ENCODE measurements at places on chromosomes 4 and X.

DNA sequence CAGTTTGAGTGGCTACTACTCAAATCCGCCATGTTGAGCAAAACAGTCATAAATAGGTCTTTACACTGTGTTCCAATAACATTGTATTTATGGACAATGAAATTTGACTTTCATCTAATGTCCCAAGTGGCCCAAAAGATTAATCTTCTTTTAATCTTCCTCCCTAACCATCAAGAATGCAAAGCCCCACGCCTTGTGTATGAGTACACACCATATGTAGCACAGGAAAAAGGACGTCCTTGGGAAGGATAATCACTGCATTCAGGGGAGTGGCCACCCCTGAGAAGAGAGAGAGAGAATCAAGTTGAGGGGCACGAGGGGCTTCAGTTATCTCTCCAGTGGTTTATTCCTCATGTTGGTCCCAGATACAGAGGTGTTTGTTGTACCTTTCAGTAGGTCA is 33.1 kb downstream of the RBM47 start:
- no peak for DNase-seq

DNA sequence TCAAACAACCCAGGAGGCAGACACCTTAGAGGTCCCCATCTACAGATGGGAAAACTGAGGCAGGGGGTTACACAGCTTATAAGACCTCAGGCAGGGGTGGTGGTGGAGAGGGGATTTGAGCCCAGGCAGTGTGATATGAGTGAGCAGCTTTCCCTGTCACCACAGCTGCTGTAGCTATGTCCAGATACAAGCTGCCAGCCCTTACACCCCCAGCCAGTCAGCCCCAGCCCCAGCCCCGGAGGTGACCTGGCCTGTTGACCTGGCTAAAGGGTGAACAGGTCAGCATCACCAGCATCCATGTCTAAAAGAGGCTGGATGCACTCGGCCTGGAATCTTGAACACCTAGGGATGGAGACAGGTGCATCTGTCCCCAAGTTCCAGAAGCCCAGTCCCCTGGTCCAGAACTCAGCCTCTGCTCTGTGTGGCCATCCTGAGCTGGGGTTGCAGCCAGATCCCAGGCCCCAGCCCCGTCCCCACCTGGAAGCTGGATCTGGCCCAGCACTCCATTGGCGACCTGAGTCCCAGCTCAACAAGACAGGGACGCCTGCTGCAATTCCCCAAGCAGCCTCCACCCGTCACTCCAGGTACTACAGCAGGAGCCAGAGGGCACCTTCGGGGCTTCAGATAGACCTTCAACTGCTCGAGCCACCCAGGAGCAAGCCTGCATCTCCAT is 89.5 kb downstream of the JAKMIP1 start:
- no peak for DNase-seq

DNA sequence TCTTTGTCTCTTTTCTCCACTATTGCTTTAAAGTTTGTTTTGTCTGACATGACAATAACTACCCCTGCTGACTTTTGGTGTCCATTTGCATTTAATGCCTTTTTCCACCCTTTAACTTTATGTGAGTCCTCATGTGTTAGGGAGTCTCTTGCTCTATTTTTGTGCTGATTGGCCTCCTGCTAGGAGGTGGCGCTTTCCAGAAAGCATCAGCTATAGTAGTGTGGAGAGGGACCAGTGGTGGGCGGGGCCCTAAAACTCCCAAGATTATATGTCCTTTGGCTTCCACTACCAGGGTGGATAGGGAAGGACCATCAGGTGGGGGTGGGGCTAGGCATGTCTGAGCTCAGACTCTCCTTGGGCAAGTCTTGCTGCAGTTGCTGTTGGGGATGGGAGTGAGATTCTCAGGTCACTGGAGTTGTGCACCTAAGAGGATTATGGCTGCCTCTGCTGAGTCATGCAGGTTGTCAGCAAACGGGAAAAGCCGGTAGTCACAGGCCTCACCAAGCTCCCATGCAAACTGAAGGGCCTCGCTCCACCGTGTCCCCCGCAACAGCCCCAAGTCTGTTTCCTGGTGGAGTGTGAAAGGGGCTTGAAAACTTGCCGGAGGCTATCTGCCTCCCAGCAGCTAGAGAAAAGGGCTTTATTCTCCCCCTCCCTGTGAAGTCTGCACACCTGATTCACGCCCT is 156.3 kb downstream of the CPEB2 start:
- DNase-seq: no peak

GRCh38 chr4:124279741-124280140 is 432.8 kb downstream of the ANKRD50 start:
- DNase-seq: no peak
